Articular chondrocyte of knee joint (primary cell): ENCODE measurements at places on chromosomes 3 and 15. TPM values are rescaled to one million over a fixed set of nuclear protein-coding genes. Genes with fewer than 3 reads are reported as not detected.

Gene BMF
- 3.2 and 3.5 TPM in 2 replicates for total RNA-seq

Gene ISLR
- total RNA-seq: 250 and 302 TPM in 2 replicates

Gene SERINC4
- total RNA-seq: 0.13 TPM in 1 of 2 replicates, not detected in the other

Gene IQCF2
- not detected in 2 replicates for total RNA-seq

Gene NPAP1
- total RNA-seq: 0.11 TPM in 1 of 2 replicates, not detected in the other
